Stimulated activated CD4-positive, alpha-beta T cell treated with anti-CD3 and anti-CD28 coated beads, Interleukin-1b, Interleukin-23, amount 100 ng/mL, for 4 hours (primary cell): ENCODE measurements at places on chromosomes 5 and 9.
A peak's percentile ranks its signal among the peaks of the same experiment; 100 is the strongest.

DNA sequence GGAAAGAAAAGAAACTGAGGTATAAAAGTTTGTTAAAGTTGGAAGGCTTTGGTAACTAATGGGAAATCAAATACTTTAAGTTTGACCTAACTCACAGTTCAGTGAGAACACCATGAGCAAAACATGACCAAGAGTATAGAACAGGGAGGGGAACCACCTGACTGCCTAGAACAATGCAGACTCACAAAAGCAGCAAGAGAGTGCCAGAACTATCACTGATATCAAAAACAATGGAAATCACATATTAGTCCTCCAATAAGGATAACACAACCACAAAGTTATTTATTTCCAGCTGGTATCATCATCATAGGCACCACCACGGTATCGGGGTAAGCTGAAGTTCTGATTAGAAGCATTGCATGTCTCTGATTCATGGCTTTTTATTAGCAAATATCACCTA lies 77.5 kb downstream of the TRPM6 start:
- DNase-seq, result no peak

DNA sequence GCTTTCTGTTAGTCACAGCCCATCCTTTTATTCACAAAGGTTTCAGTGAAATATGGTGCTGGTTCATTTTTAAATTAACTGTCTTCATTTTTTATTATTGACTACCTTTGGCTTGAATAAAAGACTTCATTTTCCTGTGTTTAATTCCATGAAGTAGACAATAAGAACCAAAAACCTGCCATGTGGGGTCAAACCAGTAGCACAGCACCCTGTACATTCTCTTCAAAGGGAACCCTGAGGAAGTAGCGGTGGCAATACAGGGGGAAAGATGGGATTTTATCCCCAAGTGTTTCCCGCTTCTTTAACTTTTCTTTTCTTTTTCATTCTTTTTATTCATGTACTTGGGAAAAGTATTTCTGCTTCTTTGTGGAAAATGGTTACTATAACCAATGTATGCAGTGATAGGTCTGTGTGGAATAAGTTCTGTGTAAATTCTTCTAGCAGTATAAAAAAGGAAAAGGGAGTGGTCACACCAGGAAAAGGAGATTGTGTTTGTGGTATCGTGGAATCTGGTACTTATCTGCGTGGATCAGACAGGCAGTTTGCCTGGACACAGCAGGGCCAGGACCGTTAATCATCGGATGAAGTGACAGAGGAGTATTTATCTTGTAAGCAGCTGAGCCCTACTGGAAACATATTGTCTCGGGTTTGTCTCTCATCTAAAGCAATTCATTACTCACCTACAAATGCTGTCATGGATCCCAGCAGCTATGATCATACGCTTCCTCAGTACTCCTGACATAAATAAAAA lies 94.2 kb downstream of the PPIC start:
- no peak for DNase-seq

DNA sequence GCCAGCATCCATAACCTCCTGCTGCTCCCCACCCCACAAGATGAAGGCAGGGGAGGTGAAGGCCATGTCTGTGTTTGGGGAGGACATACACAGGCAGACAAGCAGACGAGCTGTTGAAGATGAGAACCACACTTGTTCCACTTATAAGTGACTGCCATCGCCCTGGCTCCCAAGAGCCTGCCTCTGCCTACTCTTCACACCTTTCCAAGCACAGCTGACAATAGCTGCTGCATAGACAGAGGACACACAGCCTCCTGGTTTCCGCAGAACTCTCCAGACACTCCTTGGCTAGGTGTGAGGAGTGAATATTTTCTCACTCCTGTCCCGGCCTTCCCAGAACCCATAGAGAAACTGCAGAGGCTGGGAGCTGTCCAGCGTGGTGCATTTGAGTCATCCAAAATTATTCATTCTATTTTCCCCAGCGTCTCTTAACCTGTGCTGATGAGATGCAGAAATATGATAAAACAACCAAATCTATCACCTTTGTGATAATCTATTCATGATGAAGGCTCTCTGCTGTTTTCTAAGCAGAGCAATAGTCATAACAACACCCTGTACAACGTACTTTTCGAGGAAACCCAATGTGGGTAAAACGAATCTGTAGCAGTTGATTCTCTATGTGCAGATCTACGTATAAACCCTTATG lies 24.7 kb downstream of the KLF9 start:
- DNase-seq, result no peak

DNA sequence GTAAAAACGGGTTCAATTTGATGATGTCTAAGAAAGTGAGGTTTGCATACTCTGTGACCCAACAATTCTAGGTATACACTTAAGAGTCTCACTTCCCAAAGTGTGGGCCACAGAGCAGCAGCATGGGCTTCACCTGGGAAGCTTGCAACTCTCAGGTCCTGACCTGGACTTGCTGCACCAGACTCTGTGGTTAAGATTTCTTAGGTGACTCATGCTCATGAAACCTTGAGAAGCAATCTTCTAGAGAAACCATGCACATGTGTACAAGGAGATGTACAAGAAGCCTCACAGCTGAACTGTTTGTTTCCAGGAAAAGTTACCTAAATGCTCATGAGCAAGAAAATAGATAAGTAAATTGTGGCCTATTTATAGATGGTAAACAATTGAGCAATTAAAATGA lies 30.0 kb downstream of the DNAJC21 start:
- DNase-seq, result no peak

DNA sequence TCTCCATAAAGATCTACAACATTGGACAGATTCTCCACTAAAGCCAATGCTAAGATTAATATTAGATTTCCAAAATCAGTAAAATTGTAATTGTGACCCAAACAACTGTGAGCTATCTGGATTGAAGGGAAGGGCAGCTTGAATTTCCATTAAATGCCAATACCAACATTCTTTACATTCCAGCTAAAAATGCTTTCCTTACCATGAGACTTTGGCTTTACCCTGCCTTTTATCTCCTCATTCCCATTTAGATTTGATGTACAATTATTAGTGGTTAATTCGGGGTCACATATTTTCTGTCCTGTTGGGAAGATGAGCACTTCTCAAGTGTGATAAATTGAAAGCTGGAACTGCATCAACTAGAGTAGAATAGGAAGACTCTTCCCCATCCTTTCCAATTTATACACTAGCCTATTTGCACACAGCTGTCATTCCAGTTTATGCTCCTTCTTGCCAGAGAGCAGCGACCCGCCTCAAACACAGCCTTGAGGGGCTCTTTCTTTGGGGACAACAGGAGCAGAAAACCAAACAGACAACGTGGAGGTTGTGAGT lies 33.1 kb upstream of the MYOT start:
- no peak for DNase-seq

DNA sequence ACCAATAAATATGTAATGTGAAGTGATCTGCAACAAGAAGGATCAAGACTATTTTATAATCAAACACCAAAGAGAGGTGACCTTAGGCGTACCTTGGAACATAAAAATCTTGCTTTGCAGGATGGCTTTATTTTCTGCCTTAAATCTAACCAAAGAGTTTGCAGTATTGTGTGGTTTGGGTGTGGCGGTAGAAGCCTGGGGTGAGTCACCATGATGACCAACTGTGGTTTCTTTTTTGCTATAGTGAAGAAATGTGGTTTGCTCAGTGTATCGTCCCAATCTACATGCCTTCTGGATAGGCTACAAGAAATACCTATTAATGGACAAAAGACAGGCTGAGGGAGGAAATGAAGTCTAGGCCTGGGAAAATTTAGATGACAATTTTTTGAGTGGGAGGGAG lies 5.1 kb upstream of the CAST start:
- DNase-seq, result no peak

- DNase-seq, result no peak
These were observed 34.1 kb upstream of the SIL1 start for GRCh38 chr5:139232147-139232724.

DNA sequence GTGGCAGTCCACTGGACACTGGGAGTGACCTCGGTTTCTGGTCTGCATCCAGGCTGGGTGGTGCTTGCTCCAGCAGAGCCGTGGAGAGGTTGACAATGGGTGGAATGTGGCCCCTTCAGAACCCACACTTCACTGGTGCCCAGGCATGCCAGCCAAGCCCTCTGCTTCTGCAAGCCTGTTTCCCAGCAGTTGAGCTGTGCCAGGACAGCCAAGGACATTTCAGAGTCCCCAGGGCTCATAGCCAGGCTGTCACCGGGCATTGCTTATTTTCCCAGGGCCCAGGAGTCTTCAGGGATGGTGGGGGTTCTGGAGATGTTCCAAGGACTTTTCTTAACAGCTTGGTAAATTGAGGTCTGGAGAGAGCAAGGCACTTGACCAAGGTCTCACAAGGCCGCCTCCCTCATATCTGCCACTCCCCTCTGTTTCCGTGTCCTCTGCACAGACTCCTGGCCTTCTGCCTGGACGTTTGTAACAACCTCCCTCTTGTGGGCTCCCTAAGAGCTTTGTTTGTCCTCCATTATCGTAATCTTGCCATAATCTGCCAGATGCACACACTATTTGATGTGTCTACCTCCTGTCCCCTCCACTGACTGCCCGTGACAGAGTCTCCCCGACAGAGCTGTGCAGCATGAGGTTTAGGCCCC lies 3.8 kb upstream of the NDST1 start:
- no peak for DNase-seq

GRCh38 chr5:72767289-72768010 lies 49.0 kb upstream of the TNPO1 start:
- DNase-seq, result no peak

- DNase-seq, result peak; percentile 23
These were observed 133.3 kb downstream of the PCSK5 start for GRCh38 chr9:76023715-76024195.

GRCh38 chr5:116271446-116272025 lies 186.7 kb downstream of the COMMD10 start:
- DNase-seq, result no peak

DNA sequence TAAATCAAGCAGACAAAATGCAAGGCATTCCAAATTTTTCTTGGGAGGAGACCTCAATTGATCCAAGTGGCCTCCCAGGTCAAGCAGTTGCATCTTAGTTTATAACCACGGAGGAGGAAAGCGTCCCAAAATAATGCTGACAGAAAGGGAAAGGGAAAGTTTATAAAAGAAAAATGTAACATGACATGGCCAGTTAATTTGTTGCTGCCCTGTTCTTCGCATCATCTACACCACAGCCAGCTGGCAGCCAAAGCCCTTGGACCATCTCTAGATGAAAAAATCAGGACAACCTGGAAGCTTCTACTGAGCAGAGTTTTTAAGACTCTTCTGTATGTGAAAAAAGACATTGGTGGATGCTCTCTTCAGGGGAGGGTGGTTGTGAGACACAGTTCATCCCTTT lies 128.8 kb upstream of the FBXL7 start:
- no peak for DNase-seq

- DNase-seq, result no peak
These were observed 38.8 kb downstream of the FOXI1 start for GRCh38 chr5:170144286-170145023.

DNA sequence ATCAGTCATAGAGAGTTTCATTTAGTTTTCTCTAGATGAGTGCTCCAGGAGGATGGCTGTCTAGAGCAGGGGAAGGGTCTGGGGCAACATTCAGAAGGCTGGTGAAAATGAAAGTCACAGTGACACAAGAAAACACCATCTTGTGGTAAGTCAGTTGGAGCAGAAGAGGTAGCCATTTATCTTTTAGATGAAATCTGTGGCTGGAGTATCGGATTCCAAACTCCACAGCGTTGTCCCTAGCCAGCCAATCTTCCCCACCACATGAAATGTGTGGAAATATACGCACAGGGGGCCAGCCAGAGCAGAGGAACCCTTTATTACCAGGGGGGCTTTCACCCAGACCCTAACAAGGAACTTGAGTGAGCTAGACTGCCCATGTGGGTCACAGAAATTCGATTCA lies 15.9 kb upstream of the TNFAIP8 start:
- DNase-seq, result no peak

- no peak for DNase-seq
These were observed 217.9 kb downstream of the BNC2 start for GRCh38 chr9:16652582-16652981.

DNA sequence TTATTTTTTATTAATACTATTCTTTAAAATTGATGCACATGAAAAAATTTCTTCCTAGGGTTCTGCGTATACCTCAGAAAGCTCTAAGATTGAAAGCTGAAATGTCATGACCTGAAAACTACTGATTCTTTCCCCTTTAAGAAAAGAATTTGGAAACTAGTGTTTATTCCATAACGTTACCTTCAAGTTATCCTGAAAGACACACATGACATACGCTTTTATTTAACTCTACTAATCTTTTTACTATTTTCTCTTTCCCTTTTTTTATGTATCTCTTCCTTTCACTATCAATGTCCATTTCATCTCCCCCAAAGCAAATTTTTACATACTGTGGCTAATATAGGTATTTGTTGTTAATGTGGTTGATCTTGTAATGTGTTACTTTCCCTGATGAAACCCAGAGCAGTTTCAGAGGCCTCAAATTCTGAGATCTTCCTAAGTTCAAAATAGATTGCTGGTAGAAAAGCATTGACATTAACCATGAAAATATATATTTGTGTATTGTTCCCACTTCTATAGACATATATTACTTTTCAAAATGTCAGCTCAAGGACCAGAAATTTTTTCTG lies 7.4 kb downstream of the NIPBL start:
- DNase-seq, result no peak

DNA sequence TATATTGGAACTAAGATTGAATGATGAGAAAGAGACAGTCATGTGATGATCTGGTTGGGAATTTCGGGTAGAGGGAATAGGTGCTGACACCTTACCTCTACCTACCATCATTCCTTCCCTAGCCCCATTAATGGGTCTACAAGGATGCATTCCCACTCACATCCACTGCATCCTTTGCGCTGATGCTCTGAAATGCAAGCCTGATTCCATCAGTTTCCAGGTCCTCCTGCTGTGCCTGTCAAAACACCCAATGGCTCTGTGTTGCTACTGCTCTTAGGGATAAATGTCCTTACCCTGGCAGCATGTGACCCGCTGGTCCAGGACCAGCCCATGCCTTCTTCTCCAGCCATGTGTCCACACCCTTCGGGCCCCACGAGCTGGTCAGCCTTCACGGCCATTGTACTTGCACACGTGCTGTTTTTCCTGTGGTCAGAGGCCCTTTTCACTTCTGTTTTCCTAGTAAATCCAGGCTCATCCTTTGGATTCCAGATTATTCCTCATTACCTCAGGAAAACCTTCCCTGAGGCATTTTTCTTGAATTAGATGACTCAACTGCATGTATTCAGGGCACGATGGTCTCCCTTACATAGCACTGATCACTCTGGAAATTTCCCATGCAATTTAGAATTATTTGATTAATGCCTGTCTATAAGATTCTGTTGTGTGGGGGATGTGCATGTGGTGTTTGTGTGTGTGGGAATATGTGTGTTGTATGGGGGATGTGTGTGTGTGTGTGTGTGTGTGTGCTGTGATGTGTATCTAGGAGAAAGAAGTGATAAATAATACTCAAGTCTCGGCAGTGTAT lies 185.0 kb downstream of the DIRAS2 start:
- no peak for DNase-seq

GRCh38 chr5:78260771-78261170 lies 33.7 kb downstream of the AP3B1 start:
- DNase-seq, result no peak

GRCh38 chr5:141636413-141637122 lies at the start of the genes HDAC3 and RELL2:
Gene HDAC3 (minus strand): TSS chr5:141636849. CDS start chr5:141636790, 59 bp downstream.
Gene RELL2 (plus strand): TSS chr5:141636997. CDS start chr5:141638226, 1,229 bp downstream.
- peak; percentile 97 for DNase-seq
